Epithelial cell of alveolus of lung (primary cell): ENCODE measurements at places on chromosomes 12 and 14. TPM values are rescaled to one million over a fixed set of nuclear protein-coding genes. Genes with fewer than 3 reads are reported as not detected.

Gene EPYC
- total RNA-seq = not detected in 2 replicates

Gene MDGA2
- 0.13 TPM in 1 of 2 replicates, not detected in the other for total RNA-seq

Gene TEX52
- total RNA-seq = not detected in 2 replicates

Gene PPFIBP1
- 21.6 and 48.7 TPM in 2 replicates for total RNA-seq

Gene LBHD2
- not detected in 2 replicates for total RNA-seq

Gene KERA
- total RNA-seq = not detected in 2 replicates

Gene PLBD2
- 39.2 and 68.9 TPM in 2 replicates for total RNA-seq

Gene JPH4
- total RNA-seq = under 0.01 and 0.24 TPM in 2 replicates

Gene SOAT2
- total RNA-seq = 0.48 TPM in 1 of 2 replicates, not detected in the other

Gene ANKRD33
- total RNA-seq = 0.13 and 0.24 TPM in 2 replicates

Gene RPGRIP1
- total RNA-seq = under 0.01 TPM in 1 of 2 replicates, not detected in the other
